ENCODE measurements at places on chromosomes 12 and 14.

DNA sequence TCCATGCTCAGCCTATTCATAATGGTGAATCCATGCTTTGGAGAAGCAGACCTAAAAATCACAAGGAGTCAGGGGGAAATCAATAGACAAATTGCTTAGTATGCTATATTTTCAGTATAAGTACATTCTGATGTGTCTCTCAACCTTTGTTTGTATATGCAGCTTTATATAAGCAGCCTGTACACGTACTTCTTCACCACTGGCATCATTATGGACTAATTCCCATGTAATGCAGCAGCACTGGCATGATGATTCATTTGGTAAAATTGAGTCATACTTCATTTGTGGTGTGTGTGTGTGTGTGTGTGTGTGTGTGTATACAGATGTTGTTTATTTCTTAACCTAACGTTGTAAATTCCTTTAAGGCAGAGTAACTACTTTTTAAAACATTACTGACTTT, 10.9 kb downstream of the DCP1B start:
- DNase-seq = no peak

DNA sequence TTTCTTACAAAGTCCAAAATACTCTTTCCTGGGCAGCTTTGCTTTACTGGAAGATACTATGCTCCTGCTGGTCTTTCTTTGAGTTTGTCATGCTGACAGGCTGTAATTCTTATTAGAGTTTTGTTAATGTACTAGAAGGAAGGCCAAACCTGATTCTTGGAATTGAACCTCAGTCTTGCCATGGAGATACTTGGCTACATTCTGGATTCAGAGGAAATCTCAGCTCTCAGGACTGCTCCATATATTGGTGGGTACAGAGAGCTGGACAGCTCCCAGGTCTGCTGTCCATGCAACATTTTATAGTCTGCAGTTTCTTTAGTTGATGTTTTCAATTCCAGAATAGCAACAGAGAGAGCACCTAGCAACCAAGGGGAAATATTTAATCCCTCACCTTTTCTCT, 363.1 kb upstream of the STXBP6 start:
- DNase-seq = no peak

DNA sequence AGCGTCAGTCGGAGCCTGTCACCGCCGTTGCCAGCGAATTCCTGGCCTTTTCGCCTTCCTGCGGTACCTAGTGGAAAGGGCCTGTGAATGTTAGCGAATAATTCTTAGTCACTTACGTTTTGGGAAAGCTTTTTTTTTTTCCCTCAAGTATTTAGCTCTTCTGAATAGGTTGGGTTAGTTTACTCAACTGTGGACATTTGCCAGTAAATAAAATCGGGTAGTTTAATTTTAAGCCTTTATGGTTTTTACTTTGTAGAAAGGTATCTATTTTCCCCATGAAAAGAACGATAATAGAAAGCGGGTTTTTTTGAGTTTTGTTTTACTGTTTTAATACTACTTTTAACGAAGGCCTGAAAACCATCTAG, 1.7 kb downstream of the YY1 start:
- no peak for DNase-seq

- DNase-seq = no peak
Measured at GRCh38 chr14:90201344-90201743, 55.0 kb upstream of the PSMC1 start.

DNA sequence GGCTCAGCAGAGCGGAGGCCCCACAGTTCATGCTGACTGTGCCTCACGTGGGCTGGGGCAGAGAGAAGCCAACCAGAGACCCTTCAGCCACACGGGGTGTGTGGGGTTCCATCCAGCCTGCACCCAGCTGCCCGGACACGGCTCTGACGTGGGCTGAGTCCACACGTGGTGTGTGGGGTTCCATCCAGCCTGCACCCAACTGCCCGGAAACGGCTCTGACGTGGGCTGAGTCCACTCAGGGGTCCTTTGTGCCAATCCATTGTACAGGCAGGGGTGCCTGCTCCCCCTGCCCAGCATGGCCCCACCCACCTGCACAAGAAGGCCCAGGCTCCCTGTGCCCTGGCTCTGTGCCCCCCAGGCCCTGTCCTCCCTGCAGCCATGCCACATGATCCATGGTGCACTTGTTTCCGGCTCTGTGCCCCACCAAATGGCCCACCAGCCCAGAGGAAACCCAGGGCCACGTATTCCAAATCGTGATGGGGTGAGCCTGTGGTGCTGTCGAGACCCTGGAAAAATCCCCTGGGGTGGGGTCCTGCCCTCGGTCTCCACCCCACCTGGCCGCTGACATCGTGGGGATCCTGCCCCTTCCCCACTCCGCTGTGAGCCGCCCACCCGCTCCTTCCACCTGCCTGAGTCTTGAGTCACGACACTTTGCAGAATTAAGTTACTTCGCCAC, 99.3 kb upstream of the SFSWAP start:
- no peak for DNase-seq

DNA sequence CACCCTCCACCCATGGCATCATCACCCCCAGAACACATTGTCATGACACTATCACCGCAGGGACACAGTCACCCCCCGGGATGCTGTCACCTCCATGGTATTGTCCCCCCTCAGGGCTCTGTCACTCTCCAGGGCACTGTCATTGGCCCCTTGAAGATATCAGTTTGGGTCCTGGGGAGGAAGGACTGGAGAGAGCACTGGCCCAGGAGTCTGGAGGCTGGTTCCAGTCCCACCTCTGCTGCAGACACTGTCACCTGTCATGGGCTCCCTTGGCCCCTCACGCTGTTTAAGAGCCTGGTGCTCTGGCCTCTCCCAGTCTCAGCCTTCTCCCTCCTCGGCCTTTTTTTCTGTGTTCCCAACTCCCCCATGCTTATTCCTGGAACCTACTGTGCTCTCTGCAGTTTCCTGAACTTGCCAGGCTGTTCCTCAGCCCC, 31.9 kb downstream of the SERPINA3 start:
- no peak for DNase-seq

- no peak for DNase-seq
Measured at GRCh38 chr12:58787021-58787760, 133.1 kb downstream of the LRIG3 start.

DNA sequence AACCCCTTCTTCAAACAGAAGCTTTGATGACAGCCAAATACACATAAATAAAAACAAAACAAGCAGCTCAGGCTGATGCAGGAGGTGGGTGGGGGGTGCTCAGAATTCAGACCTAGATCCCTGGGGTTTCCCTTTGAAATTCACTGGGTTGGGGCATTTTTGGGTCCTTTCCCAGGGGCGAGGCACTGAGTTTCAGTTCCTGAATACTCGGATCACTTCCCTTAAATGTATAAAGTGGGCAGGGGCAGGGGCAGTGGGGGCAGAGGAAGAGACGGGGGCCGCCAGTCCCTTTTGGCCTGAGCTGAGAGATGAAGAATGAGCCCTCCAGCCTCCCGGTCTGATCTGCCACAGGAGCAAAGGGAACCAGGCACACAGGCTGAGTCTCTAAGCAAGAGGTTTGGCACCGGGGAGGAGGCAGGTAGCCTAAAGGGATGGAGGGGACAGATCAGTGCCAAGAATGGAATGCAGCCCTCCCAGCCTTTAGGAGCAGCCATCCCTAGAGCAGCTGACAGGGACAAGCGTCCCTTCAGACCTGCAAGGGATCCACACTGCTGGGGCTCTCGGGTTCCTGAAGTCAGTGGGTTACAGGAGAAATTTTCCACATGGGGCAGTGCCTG, 20.3 kb downstream of the KDM2B start:
- DNase-seq = no peak

GRCh38 chr12:27345376-27345775, 12.7 kb downstream of the BMAL2 start:
- DNase-seq = no peak

- DNase-seq = no peak
Measured at GRCh38 chr14:50920482-50921230, 23.6 kb downstream of the PYGL start.

GRCh38 chr12:24760162-24760561, 188.7 kb downstream of the BCAT1 start:
- no peak for DNase-seq

DNA sequence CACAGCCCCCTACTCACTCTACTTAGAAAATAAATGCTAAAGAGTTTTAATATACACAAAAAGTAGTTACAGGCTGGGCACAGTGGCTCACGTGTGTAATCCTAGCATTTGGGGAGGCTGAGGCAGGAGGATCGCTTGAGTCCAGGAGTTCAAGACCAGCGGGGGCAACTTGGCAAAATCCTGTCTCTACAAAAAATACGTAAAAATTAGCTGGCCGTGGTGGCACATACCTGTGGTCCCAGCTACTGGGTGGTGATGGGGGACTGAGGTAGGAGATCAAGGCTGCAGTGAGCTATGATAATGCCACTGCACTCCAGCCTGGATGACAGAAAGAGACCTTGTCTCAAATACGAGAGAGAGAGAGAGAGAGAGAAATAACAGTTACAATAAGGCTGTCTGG, 9.9 kb upstream of the DYNC1H1 start:
- DNase-seq = no peak

GRCh38 chr14:78508023-78508422, 337.9 kb downstream of the NRXN3 start:
- no peak for DNase-seq

DNA sequence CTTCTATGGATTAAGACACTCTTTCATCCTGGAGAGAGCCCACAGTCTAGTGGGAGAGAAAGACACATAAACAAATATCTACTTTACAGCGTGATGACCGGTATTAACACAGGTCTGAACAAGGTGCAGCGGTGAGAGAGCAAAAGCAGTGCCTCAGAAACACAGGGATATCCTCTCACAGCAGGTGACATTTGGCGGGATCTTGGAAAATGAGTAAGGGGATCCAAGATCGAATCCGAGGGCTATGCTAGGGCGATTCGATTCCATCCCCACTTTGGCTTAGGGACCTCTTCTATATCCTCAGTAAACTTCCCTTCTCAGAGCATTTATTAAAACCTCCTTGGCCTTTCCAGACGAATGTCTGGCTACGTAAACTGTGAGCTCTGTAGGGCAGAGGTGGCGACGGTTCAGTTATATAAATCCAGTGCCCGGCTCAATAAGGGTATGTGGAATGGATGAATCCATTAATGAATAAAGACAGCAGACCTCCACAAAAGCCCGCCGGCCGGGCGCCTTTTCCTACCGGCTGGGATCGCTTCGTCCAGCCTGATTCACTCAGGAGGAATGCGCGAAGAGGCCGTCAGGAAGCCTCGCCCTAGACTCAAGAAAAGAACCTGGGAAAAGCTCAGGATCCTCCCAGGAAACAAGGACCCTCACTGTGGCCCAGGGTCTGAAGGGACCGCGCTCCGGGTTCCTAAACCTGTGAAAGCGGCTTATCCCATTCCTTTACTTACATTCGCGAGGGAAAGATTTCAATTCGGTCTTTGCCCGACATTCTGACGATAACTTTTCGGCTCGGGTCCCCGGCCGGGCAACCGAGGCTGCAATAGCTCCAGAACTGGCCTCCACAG, 455 bp downstream of the ATP6V1D start:
- no peak for DNase-seq

DNA sequence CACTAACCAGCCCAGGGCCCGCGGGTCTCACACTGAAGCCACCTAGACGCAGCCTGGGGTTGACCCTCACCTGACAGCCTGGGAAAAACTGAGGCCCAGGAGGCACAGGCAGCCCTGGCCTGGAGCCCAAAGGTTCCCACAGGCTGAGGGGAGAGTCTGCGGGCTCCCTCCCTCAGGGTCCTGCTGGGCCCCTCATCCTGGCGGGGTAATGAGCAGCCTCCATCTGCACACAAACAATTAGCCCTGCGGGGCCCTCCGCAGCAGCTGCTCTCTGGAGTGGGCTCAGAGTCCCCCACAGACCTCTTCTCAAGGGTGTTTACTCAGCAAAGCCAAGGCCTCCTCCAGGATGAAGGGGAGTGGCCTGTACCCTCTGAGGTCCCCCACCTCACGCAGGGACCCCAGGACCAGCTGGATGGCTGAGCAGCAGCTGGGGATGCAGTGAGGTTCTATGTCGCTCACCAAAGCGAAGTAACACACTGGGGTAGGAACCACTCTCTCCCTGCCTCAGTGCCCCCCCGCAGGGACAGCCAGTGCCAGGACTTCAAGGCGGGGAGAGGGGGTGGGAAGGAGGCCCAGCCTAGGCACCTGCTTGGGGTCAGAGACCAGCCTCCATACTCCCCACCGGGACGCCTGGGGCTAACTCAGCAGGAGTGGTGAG, 7.3 kb downstream of the AKT1 start:
- no peak for DNase-seq

DNA sequence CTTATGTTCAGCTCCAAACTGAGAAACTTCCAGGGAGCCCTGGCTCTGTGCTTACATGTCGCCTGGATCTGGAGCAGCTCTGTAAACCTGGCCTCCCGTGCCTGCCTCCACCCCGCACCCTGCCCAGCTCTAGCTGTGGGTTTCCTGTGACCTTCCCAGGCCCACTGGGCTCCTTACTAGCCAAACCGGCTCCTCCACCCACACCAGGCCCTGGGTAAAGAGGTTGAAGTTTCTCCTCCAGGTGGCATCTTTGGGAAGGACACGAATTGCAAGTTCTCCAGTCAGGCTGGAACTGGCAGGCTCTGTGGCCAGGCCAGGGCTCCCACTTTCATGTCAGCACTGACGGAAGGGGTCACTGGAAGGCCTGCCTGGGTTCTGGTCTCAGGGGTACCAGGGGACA, 60.9 kb upstream of the ZFP36L1 start:
- no peak for DNase-seq

DNA sequence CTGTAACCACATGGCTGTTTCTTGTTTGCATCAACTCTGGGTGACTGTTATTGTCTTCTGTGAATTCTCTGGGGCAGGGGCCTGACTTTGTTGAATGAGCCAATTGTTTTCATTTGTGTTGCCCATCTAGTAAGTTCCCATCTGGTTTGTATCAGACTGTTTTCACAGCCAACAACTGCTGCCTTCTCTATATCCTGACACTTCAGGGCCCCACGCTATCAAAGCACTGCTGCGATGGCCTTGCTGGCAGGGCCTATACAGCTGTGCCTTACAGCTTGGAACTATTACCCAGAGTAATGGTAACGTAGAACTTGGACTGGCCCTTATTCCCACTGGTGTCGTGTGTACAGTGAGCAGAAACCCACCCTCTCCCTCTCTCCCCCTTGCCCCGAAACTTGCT, 104.3 kb upstream of the DACT1 start:
- no peak for DNase-seq

- no peak for DNase-seq
Measured at GRCh38 chr12:104997541-104997940, 11.4 kb downstream of the NOPCHAP1 start.

- no peak for DNase-seq
Measured at GRCh38 chr12:77837876-77838291, 7.2 kb downstream of the NAV3 start.

- no peak for DNase-seq
Measured at GRCh38 chr12:31118347-31119191, 44.9 kb downstream of the DDX11 start.

Measured in stimulated activated CD8-positive, alpha-beta memory T cell treated with anti-CD3 and anti-CD28 coated beads, Interleukin-7, amount 100 ng/mL, for 24 hours (primary cell).